Stimulated activated CD4-positive, alpha-beta T cell treated with anti-CD3 and anti-CD28 coated beads, Interleukin-15, amount 100 ng/mL, for 48 hours (primary cell): ENCODE measurements at places on chromosomes 1 and 21.

- no peak for DNase-seq
These were observed 36.6 kb upstream of the ACTA1 start for GRCh38 chr1:229470406-229471043.

DNA sequence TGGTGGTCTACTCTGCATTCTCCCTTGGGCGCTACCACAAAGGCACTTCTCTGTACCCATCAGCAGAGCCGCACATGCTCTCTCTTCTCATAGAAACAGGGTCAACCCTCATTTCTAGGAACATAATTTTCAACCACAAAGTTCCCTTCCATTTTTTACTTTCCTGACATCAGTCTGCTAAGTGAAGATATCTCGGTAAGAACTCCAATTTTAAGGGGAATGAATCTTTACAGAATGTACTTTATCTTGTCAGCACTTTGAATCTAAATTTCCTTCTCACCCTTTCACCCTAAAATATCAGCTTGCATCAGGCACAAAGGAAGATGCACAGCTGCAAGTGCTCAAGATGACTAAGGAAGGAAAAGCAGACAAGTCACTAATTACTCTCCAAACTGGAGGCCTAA is 545.9 kb downstream of the SMYD3 start:
- DNase-seq: no peak

- DNase-seq: no peak
These were observed 604.8 kb upstream of the ADAMTS5 start for GRCh38 chr21:27571706-27572105.

DNA sequence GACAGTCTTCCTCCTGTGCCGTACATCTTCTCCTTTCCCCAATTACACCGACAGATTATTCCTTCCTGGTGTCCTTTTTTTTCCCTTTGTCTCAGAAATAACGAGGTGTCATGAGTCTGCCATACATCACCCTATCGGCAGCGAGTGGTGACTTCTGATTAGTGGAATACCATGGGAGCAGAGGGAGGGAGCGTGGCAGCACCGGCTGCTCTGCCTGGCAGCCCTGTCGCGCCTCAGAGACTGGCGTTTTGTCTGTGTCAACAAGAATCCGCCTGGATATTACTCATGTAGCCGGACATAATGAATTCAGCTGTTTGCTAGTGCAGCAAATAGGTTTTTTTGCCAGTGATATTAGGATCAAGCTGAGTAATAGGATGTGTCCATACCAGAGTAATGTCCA is 51.8 kb downstream of the UTP25 start:
- DNase-seq: no peak

GRCh38 chr21:25836396-25836795 is 101.6 kb downstream of the GABPA start:
- no peak for DNase-seq

GRCh38 chr1:29767088-29767685 is 530.9 kb downstream of the PTPRU start:
- no peak for DNase-seq

- DNase-seq: no peak
These were observed 38.2 kb downstream of the CTNNBIP1 start for GRCh38 chr1:9871707-9872425.

GRCh38 chr1:97277891-97278654 is 556.5 kb downstream of the PTBP2 start:
- DNase-seq: no peak

DNA sequence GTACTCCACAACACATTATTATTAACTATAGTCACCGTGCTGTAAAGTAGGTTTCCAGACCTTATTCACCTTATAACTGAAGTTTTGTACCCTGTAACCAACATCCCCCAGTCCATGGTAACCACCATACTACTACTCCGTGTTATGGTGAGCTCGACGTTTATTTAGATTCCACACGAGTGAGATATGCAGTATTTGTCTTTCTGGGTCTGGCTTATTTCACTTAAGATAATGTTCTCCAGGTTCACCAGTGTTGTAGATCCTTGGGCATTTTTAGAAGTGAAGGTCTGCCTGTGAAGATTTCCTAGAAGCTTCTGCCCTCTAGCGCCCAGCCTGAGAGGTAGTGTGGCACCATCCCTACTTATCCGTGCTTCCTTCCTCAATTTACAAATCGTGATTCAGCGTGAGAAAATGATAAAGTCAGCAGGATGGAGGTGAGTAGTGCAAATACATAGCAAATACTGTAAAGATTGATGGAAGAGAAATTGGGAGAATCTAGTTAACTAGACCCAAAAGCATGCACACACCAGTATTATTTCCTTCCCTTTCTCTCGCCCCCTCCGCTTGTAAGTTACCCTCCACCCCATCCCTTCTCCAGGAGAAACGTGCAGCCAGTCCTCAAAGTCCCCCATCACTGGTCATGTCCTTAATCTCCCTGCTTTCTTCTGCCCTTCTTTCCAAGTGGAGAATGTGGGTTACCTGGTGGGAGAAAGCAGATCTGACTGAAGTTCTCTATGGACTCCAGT is 36.0 kb upstream of the DISC1 start:
- no peak for DNase-seq

DNA sequence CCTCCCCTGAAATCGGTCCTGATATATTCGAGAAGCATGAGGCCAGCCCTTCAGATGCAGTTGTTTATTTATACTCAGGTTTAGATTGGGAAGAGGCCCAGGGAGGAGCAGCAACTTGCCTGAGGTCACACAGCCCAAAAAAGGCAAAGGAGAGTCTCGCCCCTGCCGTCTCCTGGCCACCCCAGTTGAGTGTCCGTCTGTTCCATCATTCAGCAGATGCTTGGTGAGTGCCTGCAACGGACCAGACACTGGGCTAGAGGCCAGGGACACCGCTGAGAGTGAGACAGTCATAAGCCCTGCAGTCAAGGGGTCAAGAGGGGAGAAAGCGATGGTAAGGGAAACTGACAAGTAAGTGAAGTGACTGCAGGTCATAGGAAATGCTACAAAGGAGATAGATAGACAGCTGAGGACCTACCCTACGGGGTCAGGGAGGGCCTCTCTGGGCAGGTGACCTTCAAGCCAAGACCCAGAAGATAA is 15.4 kb upstream of the SELENON start:
- DNase-seq: no peak

- DNase-seq: no peak
These were observed 13.3 kb downstream of the PRSS38 start for GRCh38 chr1:227828786-227829185.

GRCh38 chr1:23416964-23417363 is 7.6 kb downstream of the TCEA3 start:
- no peak for DNase-seq

GRCh38 chr1:204363335-204364114 is 3.8 kb upstream of the PLEKHA6 start:
- peak; percentile 67 for DNase-seq

DNA sequence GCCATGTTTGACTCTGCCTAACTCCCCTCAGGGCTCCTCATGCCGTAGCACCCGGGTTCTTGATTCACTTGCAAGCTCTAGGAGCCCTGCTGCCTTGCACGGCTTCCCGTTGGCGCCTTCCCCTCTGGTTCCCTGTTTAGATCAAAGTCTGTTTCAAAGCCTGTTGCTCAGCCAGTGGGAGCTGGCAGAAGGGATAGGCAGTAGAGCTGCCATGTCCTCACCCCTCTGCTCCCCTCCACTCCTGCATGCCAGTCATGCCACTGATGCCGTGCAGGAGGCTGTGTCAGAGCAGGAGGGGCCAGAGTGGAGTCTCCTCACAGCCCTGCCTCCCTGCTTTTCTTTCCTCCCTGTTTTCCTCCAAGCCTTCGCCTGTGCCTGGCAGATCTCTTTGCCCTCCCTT is 26.5 kb downstream of the HMGCS2 start:
- DNase-seq: no peak
